ENCODE measurements at places on chromosomes 12 and 14. TPM values are rescaled to one million over a fixed set of nuclear protein-coding genes. Genes with fewer than 3 reads are reported as not detected.

DBX2 gene
- total RNA-seq: not detected

GLI1 gene
- total RNA-seq: 3.4 TPM

SERPINA12 gene
- not detected for total RNA-seq

HOXC11 gene
- total RNA-seq: 3.1 TPM

PLEKHD1 gene
- not detected for total RNA-seq

PPP1R3E gene
- 0.70 TPM for total RNA-seq

TSPAN11 gene
- total RNA-seq: not detected

INHBC gene
- not detected for total RNA-seq

MYL2 gene
- not detected for total RNA-seq

MGP gene
- total RNA-seq: not detected

SLC4A8 gene
- 0.30 TPM for total RNA-seq

KRT5 gene
- 12,774 TPM for total RNA-seq

SIX1 gene
- not detected for total RNA-seq

SDR9C7 gene
- total RNA-seq: 0.31 TPM

LBHD2 gene
- not detected for total RNA-seq

FGF6 gene
- not detected for total RNA-seq

ETFBKMT gene
- total RNA-seq: 0.57 TPM

AJUBA gene
- total RNA-seq: 144 TPM

SUSD6 gene
- 13.4 TPM for total RNA-seq

RNASE4 gene
- 10.7 TPM for total RNA-seq

EFS gene
- total RNA-seq: 10.1 TPM

TMEM263 gene
- total RNA-seq: 37.6 TPM

ACSM4 gene
- not detected for total RNA-seq

TMTC2 gene
- 3.1 TPM for total RNA-seq

AEBP2 gene
- 8.0 TPM for total RNA-seq

SOX5 gene
- not detected for total RNA-seq

MAPK1IP1L gene
- 61.6 TPM for total RNA-seq

STON2 gene
- 81.2 TPM for total RNA-seq

ITGB7 gene
- total RNA-seq: 0.04 TPM

PAPLN gene
- total RNA-seq: 0.99 TPM

KIAA0586 gene
- 11.2 TPM for total RNA-seq

GALC gene
- total RNA-seq: 17.9 TPM

Measured in hair follicular keratinocyte (primary cell).